ENCODE measurements at places on chromosomes 13 and 19.

DNA sequence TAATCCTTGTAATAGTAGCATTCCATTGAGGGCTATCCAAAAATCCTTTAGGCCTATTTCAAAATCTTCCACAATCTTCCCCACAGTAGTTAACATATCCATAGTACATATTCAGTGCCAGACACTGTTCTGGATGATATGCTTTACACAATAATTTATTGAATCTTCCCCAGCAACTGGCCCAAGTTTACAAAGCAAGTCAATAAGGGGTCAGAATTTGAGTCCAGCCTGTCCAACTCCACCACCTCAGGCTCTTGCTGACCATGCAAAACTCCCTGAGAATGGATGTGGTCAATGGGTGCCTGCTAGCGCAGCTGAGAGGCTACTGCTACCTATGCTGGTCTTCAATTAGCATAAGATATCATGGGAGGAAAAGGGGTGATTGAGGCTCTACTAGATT, 529.6 kb downstream of the FGF9 start:
- DNase-seq, result no peak

DNA sequence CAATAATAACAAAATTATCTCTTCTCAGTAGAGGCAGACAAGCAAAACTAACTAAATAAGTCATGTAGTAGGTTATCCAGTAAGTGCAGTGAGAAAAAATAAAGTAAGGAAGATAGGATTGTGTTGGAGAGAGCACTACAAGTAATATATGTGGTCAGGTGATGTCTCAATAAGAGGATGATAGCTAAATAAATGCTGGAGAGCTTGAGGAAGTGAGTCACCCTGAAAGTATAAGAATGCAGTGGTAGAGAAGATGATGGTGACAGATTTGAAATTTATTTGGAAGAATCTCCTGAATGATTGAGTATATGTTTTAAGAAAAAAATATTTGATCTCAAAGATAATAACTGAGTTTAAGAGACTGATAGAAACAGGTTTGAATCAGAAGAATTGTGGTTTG, 152.2 kb upstream of the PRR20A start:
- DNase-seq, result no peak

DNA sequence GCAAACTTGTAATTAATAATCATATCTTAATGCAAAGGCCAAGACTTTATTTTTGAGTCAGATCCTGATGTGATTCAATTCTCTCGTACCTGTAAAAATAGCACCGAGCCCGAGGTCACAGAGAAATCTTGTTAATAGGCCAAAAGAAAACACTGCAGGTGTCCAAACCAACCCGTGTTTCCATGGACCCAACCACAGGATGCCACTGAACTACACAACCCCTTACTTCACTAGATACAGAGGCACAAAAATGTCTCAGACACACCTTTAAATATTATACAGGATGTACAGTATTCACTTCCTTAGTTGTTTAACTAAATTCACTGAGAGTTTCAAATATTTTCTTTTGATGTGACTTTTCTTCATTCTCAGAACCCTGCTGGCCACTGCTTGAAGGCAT, 530.9 kb downstream of the MYO16 start:
- no peak for DNase-seq

DNA sequence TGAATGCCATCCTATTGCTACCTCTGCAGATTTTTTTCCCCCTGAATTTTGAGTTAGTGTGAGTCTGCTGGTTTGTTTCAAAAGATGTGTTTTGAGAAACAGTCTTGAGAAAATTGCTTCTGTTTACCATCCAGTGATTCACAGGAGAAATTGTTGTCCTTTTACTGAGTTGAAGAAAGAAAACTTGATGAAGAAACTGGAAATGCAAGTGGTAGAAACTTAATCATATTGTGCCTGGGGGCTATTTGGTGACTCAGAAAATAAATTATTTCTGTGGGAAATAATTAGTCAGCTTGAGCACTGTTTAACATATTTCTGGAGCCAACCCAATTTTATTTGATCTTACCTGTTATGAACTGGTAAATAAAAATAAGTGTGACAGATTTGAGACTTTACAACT, 35.4 kb downstream of the PAN3 start:
- no peak for DNase-seq

DNA sequence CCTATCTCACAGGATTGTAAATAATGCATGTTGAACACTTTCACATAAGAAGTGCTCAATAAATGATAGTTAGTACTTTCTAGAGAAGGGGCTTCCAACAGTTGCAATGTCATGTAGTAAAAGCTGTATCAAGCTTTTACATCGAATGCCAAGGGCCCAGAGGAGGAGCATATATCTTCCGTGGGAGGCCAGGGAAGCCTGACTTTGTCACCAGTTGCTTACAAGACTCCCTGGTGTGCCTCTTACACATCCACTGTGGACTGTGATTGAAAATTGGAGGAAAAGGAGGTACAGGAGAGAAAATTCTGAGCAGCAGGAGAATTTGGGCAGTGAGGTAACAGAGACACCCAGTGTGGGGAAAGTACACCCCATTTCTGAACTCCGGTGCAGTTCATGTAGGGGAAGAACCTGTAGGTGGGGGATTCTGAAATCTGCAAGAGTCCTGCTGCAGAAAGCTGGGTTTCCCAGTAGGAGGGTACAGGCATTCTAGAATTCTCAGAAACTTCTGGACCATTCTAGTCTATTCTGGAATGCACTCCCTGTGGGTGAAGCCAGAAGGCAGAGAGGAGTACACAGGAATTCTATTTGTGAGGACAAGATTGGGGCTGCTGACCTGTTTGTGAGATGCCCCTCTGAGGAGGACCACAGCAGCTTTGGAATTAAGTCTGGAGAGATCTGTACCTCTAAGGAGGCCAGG, 54.0 kb downstream of the ALOX5AP start:
- no peak for DNase-seq

GRCh38 chr13:110028311-110028710, 241.9 kb upstream of the IRS2 start:
- no peak for DNase-seq

- DNase-seq, result no peak
Measured at GRCh38 chr19:41441321-41441945, 1.5 kb upstream of the ERICH4 start.

- DNase-seq, result no peak
Measured at GRCh38 chr13:109568339-109568818, 218.0 kb downstream of the IRS2 start.

DNA sequence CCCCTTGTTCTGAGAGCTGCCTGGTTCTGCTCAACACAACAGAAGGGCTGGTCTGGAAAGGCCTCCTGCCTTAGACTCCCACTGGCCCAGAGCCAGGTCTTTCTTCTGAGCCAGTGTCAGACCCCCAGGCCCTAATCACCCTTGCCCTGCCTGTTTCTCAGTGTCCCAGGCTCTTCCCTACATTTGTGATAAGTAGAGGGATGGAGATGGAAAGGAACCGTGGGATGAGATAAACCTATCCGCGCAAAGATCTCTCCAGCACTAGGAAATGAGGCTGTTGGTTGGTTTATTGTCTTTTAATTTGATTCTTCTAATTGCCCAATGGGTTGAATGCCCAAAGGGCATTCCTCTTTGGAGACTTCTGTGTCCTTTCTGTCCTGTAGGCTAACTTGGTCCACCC, 470.0 kb downstream of the TSHZ3 start:
- DNase-seq, result no peak
